ENCODE measurements at places on chromosomes 6 and 20.

DNA sequence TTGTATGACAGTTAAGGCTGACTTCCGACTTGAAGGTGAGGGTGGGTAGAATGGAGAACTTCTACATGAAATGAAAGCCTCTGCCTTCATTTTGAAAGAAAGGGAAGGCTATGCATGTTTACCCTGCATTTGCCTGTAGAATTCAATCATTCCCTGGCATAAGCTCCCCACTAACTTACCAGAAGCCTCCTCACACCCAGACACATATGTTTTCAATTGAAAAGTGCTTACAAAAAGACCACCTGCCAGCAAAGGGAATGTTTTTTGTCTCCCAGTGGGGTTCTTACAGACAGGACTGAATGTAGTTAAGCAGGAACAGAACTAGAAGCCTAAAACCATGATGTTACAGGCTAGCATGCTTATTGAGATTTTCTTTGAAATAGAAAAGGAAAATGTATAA is 392.1 kb upstream of the HSF2 start:
- DNase-seq, result no peak

GRCh38 chr20:31839782-31840487 is 5.5 kb downstream of the FOXS1 start:
- no peak for DNase-seq

GRCh38 chr20:36097337-36098151 is 57.0 kb upstream of the EPB41L1 start:
- no peak for DNase-seq

DNA sequence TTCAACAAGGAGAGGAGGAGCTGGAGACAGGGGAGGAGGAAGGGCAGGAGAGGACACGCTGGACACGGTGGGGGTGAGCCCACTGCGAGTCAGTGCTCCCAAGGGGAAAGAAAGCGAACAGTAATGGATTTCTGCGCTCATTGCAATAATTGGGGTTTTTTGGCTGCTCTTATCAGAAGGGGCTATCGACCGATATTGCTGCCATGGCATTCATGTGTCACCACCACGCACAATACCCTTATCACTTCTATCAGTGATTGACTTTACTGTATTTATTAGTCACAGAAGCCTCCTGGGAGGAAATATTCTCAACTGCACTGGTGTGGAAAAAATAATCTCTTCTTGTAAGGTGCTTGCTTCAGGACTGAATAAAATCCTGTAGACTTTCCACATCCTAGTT is 55.8 kb downstream of the CEP43 start:
- no peak for DNase-seq

DNA sequence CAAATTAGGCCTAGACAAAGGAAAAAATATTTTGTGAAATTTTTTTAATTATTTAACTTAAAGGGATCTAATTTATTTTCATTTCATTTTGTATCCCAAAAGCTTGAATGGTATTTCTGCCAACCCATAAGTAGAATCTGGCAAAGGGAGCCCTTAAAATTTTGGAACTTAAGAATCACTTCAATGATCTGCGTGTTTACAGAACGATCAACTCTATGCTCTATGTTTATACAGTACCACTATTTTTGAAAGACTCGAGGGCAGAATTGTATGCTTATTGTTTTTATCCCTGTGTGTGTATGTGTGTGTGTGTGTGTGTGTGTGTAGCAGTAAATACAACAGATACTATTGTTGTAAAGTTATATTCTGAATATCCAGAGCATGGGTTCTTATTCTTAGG is 39.2 kb downstream of the METTL24 start:
- DNase-seq, result no peak

DNA sequence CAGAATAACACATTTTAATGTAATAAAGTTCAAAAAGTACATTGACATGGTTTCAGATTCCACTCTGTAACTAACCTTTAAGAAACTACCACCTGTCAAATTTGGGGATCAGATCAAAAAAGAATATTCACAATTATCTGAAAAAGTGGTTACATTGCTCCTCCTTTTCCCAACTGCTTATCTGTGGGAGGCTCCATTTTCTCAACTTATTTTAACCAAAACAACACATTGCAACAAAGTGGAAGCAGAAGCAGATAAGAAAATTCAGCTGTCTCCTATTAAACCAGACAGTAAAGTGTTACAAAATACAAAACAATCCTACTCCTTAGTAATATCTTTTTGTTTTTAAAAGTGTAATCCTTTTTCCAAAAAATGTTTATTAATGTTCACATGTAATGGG is 61.4 kb downstream of the PDSS2 start:
- no peak for DNase-seq

DNA sequence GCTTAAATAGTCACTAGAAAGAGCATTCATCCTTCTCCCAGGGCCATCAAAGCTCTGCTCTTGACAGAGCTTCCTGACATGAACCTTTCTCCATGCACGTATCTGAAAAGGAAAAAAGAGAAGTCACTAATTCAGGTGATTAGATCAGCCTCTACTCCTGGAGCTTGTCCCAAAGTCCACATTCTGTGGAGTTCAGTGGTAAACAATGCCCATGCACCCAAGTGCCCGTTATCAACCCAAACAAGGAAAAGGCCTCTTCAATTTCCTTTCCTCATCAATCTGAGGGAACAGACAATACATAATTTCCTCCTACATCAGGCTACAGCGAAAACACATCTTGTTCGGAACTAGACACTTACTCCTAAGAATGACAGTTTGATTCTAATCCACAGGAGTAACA is 129.2 kb upstream of the PCSK2 start:
- no peak for DNase-seq

All from activated CD4-positive, alpha-beta T cell treated with anti-CD3 and anti-CD28 coated beads for 48 hours (primary cell).